HepG2 (cell line): ENCODE measurements at places on chromosomes 5 and 9. TPM values are rescaled to one million over a fixed set of nuclear protein-coding genes. Genes with fewer than 3 reads are reported as not detected.

The IL33 gene
- polyA plus RNA-seq, result 0.03 and 0.05 TPM in 2 replicates

The PHYHD1 gene
- 19.6 and 25.3 TPM in 2 replicates for polyA plus RNA-seq

The OR1L1 gene
- polyA plus RNA-seq, result not detected in 2 replicates

The NUDT12 gene
- polyA plus RNA-seq, result 2.3 and 2.4 TPM in 2 replicates

The KIF4B gene
- not detected in 2 replicates for polyA plus RNA-seq

The PCDHGA2 gene
- polyA plus RNA-seq, result 0.09 and 0.11 TPM in 2 replicates

The MRPS30 gene
- polyA plus RNA-seq, result 30.7 and 36.4 TPM in 2 replicates

The C9orf85 gene
- 11.3 and 13.9 TPM in 2 replicates for polyA plus RNA-seq

The MYMK gene
- polyA plus RNA-seq, result not detected in 2 replicates

The IFNE gene
- polyA plus RNA-seq, result not detected in 2 replicates

The IL3 gene
- polyA plus RNA-seq, result not detected in 2 replicates

The SLC6A3 gene
- 0.01 and 0.12 TPM in 2 replicates for polyA plus RNA-seq

The B4GALT1 gene
- 33.5 and 37.5 TPM in 2 replicates for polyA plus RNA-seq

The ACER2 gene
- 1.9 and 2.6 TPM in 2 replicates for polyA plus RNA-seq

The CSF1R gene
- polyA plus RNA-seq, result 0.01 TPM in 1 of 2 replicates, not detected in the other

The MPDZ gene
- 12.1 and 12.4 TPM in 2 replicates for polyA plus RNA-seq

The KIF24 gene
- polyA plus RNA-seq, result 1.1 TPM in 2 replicates

The DCTN4 gene
- 21.5 and 24.1 TPM in 2 replicates for polyA plus RNA-seq

The PCA3 gene
- not detected in 2 replicates for polyA plus RNA-seq

The BAAT gene
- 7.9 and 11.2 TPM in 2 replicates for polyA plus RNA-seq

The PCDHB11 gene
- polyA plus RNA-seq, result not detected in 2 replicates

The ENTREP1 gene
- not detected in 2 replicates for polyA plus RNA-seq

The DAB2 gene
- polyA plus RNA-seq, result 4.9 and 6.4 TPM in 2 replicates

The FAM169A gene
- 18.8 and 21.1 TPM in 2 replicates for polyA plus RNA-seq

The IQGAP2 gene
- 29.7 and 35.2 TPM in 2 replicates for polyA plus RNA-seq

The PCDHB16 gene
- polyA plus RNA-seq, result 0.66 and 0.89 TPM in 2 replicates

The PCDHGB1 gene
- 0.95 and 1.0 TPM in 2 replicates for polyA plus RNA-seq

The ASPN gene
- polyA plus RNA-seq, result not detected in 2 replicates

The SLC25A51 gene
- polyA plus RNA-seq, result 14.6 and 15.4 TPM in 2 replicates

The IFT74 gene
- 2.8 and 4.2 TPM in 2 replicates for polyA plus RNA-seq

The OR13C8 gene
- not detected in 2 replicates for polyA plus RNA-seq

The SHISAL2B gene
- not detected in 2 replicates for polyA plus RNA-seq

The RNF183 gene
- 6.5 and 7.3 TPM in 2 replicates for polyA plus RNA-seq

The SLC6A7 gene
- polyA plus RNA-seq, result not detected in 2 replicates

The ORM2 gene
- polyA plus RNA-seq, result 824 and 855 TPM in 2 replicates

The TRUB2 gene
- polyA plus RNA-seq, result 22.3 and 26.5 TPM in 2 replicates

The NTNG2 gene
- polyA plus RNA-seq, result 0.36 TPM in 1 of 2 replicates, not detected in the other

The TUSC1 gene
- polyA plus RNA-seq, result not detected in 2 replicates

The BTNL9 gene
- not detected in 2 replicates for polyA plus RNA-seq

The C5 gene
- polyA plus RNA-seq, result 192 and 242 TPM in 2 replicates

The SPATA24 gene
- polyA plus RNA-seq, result 6.0 and 8.5 TPM in 2 replicates

The PCDHA9 gene
- polyA plus RNA-seq, result 0.03 and 0.04 TPM in 2 replicates

The IFNA2 gene
- not detected in 2 replicates for polyA plus RNA-seq

The SNCB gene
- polyA plus RNA-seq, result not detected in 2 replicates

The SEMA6A gene
- polyA plus RNA-seq, result 4.6 and 6.5 TPM in 2 replicates

The GRAMD2B gene
- 10.6 and 11.2 TPM in 2 replicates for polyA plus RNA-seq

The ZNF79 gene
- 3.7 and 4.0 TPM in 2 replicates for polyA plus RNA-seq

The TAF1L gene
- polyA plus RNA-seq, result not detected in 2 replicates

The GOLM1 gene
- polyA plus RNA-seq, result 0.30 TPM in 2 replicates

The MRPS27 gene
- polyA plus RNA-seq, result 69.9 and 71.8 TPM in 2 replicates

The FOXD4L4 gene
- 0.10 and 0.15 TPM in 2 replicates for polyA plus RNA-seq

The PDE6A gene
- 0.01 TPM in 2 replicates for polyA plus RNA-seq

The ERCC8 gene
- 18.4 and 24.4 TPM in 2 replicates for polyA plus RNA-seq

The PKD2L2 gene
- not detected in 2 replicates for polyA plus RNA-seq

The SLC34A3 gene
- polyA plus RNA-seq, result 0.07 and 0.20 TPM in 2 replicates
